ENCODE measurements at places on chromosomes 2 and 18. TPM values are rescaled to one million over a fixed set of nuclear protein-coding genes. Genes with fewer than 3 reads are reported as not detected.
A peak's percentile ranks its signal among the peaks of the same experiment; 100 is the strongest.

Gene SLC4A3
- total RNA-seq: 2.1 TPM

- DNase-seq: peak; percentile 87
These were observed 20.7 kb downstream of the SCYGR8 start for GRCh38 chr2:227766373-227766883.

- DNase-seq: no peak
These were observed 73.2 kb upstream of the NRP2 start for GRCh38 chr2:205609113-205609512.

DNA sequence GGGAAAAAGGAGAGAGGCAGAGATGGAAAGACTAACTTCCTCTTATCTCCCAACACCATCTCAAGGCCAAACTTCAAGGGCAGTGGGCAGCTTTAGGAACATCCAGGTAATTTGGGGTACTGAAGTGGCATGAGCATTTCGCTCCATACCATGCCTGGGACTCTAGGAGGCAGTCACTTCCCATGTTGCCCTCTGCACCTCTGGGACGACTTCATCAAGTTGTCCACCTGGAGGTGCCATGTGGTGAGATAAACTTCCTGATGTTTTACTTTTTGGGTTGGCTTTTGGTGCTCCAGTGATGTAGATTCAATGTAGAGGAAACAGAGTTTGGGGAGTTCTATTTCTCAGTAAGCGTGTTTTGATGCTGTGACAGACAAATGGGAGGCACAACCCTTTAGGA is 56.3 kb upstream of the UPP2 start:
- DNase-seq: no peak

DNA sequence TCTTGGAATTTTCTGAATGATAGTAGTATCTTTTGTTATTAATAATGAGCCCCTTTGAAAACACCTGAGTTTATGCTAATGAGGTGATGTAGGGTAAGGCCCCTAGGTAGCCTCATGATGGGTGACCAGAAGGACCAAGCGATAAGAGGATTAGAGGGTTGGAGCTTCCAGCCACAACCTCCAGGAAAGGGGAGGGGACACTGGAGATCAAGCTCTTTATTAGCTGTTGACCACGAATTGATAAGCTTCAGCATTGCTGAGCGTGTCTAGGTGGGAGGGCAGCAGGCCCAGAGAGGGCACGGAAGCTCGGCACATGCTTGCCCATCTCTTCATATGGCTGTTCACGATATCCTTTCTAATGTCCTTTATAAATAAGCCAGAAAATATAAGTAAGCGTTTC is 39.0 kb downstream of the KIAA2012 start:
- DNase-seq: no peak

DNA sequence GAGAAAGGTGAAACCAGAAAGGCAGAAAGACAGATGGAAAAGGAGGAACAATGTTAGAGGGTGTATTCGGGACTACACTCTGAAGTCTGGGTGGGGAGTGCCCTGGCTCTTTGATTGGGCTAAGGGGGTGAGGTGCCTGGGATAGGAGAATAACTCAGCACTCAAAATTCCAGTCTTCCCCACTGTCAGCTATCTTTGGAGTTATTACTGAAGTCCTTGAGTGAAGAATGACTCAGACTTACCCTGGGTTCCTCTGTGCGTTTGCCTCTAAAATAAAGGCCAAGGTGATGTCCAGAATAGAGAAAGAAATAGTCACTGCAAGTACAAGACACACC is 151.8 kb upstream of the SERPINE2 start:
- no peak for DNase-seq

Gene LAMA1
- 8.7 TPM for total RNA-seq

Gene SRD5A2
- 0.64 TPM for total RNA-seq

DNA sequence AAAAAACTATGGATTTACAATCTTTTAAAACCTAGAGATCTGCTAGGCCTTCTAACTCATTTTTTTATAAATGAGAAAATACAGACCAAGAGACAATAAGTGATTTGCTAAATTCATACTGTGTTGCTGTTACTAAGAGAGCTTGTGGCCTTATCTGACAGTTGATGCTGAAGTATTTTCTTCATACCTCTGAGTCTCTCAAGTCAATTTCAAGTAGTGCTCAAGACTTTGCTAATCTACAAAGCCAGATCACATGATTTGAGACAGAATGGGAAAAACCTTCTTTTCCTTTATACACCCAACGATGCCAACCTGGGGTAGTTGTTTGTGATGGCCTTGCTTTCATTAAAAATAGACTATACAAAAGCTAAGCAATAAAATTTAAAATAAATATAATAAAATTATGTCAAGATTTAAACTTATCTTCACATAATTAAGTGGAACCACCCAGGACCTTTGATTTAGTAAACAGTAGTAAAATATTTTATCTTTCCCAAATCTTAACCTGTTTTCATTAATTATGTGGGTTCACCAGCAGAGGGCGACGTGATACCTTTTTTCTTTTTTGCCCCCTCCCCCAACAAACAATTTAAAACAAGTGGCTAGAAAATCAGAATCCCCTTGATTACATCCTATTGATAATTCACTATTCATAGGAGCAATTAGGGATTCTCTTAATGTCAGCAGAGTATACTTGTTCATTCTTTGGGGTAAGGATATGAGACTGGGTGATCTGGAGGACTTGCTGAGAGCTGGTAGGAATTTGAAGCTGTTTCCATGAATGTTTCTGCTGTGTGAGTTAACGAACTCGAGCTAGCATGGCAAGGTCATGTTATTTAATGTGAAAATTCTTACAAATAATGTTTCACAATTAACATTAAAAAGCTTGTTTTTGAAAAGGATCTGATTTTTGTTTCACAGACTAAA is 49.6 kb upstream of the SLC5A7 start:
- DNase-seq: peak; percentile 41

Gene STK11IP
- total RNA-seq: 23.8 TPM

- DNase-seq: no peak
These were observed 40.8 kb downstream of the PAPOLG start for GRCh38 chr2:60796573-60797509.

GRCh38 chr2:86134709-86135108 is 28.7 kb downstream of the PTCD3 start:
- no peak for DNase-seq

DNA sequence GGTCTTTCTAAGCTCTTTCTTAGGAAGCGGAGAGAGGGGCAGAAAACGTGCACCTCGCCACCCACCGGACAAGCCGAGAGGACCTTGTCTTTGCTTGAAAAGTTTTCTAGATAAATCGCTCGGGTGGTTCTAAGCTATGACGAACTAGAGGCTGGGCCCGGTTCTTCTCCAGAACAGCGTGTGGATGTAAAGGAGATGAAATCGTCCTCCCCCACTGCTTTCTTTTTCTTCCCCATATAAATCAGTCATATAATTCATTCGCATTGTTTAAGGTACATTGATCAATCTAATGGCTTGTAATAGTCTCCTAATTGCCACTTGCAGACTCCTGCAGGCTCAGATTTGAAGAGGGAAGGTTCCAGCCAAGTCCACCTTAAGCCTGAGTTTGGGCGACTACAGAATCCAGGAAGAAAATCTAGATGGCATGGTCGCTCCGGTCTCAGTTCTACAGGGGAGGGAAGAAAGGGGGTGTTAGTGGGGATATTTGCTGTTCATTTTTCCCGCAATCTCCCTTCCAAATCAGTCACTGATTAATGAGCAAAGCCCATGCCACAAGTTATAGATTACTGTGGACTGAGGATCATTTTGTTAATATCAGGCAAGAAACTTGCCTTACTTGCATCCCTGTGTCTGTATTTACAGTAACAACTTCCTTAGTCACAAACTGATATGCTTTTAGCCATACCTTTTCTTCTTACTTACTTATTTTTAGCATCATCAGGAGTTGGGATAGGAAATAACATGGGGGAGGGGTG is 5.6 kb upstream of the SP9 start:
- DNase-seq: no peak

GRCh38 chr18:79420033-79420745 is 24.5 kb downstream of the NFATC1 start:
- DNase-seq: no peak

Gene TCF4
- total RNA-seq: 175 TPM

GRCh38 chr2:138453815-138454214 is 47.8 kb upstream of the SPOPL start:
- DNase-seq: no peak

GRCh38 chr2:147479358-147479757 is 365.5 kb upstream of the ACVR2A start:
- DNase-seq: no peak

- no peak for DNase-seq
These were observed 168.1 kb upstream of the HS6ST1 start for GRCh38 chr2:128486640-128487375.

DNA sequence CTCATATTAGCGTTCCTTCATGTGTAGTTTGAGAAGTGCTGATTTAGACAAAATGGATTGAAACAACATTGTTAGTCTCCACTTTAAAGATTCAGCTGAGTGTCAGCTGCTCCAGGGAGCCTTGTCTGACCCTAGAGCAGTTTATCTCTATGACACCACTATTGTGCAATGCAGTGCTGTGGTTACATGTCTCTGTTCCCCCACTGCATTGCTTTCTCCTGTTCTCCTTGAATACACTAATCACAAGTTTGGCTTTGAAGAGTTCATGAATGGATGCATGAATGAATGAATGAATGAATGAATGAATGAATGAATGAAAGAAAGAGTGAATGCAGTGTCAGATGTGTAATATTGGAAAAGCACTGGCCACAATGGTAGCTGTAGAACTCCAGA is 38.3 kb downstream of the GCG start:
- no peak for DNase-seq

Gene C2orf80
- total RNA-seq: not detected

DNA sequence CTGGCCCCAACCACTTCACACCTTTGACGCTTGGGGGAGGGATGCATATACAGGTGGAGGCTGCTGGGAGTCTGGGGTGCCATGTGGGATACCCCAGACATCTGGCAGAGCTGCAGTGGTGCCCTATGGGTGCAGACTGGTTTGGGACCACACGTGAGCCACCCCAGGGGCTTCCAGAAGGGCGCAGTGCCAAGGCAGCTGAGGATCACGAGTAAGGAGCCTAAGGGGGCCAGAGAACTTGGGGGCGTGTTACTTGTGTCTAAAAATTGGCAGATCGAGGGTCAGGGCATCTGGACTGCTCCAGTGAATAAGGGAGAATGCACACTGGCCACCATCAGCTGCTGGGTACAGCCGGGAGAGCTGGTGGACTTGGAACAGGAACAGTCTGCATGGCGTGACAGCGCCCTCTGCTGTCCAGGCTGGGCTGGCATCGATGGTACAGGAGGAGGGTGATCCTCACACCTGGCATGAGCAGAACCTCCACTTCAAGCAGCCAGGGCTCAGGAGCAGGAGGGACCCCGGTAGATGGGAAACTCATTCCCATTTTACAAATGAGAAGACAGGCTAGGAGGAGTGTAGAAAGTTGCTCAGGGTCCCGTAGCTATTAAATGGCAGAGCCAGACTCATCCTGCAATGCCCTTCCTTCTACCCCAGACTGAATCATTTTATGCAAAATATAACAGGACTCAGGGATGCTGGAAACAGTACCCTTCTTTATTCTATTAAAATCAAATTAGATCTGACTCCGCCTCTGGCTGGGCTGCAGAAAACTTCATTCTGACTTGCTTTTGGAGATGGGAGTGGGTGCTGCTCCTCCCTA is 60.4 kb downstream of the ATOH8 start:
- peak; percentile 94 for DNase-seq

Gene MAL
- not detected for total RNA-seq

DNA sequence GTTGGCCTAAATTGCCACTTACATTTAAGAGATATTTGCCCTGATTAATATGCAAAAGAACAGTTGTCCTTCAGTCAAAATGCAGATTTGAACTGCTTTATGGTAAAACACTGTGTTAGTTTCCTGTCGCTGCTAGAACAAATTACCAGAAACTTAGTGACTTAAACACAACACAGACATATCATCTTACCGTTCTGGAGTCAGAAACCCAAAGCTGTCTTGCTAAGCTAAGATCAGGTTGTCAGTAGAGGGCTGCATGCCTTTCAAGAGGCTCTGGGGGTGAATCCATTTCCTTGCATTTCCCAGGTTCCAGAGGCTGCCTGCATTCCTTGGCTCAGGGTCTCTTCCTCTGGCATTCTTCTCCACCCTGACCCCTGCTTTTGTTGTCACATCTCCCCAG is 149.5 kb downstream of the FAM161A start:
- no peak for DNase-seq

DNA sequence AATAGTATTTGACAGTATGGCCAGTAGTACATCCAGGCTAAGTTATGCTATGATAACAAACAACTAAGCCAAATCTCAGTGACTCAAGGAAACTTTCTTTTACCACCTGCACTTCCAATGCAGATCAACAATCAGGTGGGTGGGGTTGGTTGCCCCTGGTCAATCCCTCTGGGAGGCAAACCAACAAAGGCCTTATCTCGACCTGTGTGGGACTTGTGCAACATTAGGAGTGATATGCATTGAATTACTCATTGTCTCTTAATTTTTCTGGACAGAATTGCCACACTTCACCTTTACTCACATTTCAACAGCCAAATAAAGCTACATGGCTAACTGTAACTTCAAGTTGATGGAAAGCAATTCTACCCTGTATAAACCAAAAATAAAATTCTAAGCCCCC is 1049.3 kb upstream of the CDH2 start:
- DNase-seq: no peak

DNA sequence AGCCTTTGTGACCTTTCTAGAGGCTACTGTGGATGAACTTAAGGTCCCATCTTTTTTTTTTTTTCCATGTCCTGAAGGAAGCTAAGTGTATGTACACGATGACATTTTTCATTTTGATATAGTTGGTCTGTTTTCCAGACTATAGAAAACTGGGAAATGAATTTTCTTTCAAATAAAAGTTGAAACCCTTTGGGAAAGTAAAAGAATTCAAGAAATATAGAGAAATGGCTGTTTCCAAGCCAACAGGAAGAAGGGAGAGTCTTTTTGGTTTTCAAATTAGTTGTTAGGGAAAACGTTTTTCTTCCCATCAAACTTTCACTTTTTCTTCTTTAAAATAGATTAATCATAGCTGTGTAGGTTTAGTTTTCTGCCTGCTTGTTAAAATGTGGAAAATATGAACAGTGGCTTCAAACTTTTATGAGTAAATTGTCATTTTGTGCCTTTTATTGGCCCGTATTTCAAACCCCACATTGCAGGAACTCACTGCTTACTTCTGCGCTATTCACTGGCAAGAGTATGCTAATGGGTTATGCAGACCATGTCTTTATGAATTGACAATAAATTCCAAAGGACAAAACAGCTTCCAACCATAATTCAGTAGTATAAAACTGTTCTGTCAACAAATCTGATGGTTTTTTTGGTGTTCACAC is 27.7 kb upstream of the LYPD1 start:
- no peak for DNase-seq

- DNase-seq: no peak
These were observed 39.6 kb downstream of the SRSF7 start for GRCh38 chr2:38711558-38711957.

- DNase-seq: no peak
These were observed 70.8 kb downstream of the EPHA4 start for GRCh38 chr2:221501210-221501882.
